ENCODE measurements at places on chromosomes 7 and 10.

DNA sequence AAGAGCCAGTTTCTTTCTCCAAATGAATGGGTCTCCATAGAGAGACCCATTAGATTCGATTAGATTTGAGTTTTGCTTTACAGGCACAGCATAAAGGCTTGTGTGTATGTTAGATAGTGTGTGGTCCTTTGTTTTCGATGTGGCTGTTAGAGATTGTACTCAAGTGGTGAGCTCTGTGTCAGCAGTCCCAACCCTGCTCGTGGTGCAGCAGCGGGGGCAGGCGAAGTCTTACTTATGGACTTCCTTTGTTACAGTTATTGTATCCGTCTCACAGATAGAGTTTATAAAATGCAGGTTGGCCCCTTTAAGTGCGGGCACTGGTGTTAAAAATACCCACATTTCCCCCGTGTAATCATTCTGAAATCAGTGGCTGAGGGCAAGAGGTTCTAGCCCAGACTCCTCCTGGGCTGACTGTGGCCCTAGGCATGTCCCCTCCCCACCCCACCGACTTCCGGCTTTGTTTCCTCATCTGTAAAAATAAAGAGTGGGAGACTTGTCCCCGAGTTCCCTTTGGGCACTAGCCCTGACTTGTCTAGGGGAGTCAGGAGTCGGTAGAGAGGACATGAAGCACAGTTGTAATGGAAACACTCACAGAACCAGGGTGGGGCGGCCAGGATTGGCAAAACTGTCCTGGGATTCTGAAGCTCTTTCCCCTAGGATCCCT is 28.6 kb downstream of the MTURN start:
- DNase-seq, result no peak

- peak; percentile 9 for DNase-seq
Observed at GRCh38 chr10:78458983-78459638, 425.4 kb downstream of the RPS24 start.

DNA sequence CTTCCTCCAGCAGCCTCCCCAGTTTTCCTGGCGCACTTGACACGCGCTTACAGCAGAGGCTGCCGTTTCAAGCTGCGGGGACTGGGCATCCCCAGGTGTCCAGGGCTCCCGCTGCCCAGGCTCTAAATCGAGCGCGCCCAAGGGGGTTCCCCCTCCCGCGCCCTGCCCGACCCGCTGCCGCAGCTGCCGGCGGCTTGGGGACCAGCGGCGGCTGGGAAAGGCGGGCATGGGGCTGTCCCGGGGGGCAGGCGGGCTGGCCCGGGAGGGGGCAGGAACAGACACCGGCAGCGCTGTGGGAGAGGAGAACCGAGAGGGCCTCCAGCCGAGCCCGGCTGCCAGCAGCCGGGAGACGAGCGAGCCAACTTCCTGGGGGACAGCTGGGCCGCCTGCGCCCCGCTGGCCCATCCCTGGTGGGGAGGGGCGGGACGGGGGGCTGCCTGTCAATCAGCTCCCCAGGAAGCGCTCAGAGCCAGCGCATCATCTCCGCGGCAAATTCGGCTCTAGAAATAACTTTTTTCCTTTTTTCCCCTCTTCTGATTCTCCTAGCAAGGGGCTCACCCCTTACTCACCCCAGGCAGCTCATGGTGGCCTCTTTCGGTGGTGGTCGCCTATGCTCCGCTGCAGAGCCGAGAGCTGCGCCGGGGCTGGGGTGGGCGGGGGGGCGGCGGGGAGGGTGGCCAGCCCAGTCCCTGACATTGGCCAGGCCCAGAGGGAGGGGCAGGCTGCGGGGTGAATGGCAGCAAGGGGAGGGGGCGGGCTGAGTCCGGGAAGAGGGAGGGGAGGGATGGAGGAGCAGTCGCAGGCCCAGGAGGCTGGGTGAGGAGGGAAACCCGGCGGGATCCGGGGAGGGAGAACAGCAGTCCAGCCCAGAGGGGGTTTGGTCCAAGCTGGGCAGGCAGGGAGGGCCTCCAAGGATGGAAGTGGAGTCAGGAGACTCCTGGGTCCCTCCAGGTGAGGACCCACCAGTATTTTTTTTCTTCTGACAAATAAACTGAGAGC is 14.7 kb downstream of the GRID2IP start:
- DNase-seq, result no peak

GRCh38 chr7:65269150-65269856 is 104.4 kb upstream of the ZNF92 start:
- peak; percentile 38 for DNase-seq

GRCh38 chr7:127536741-127537140 is 48.7 kb downstream of the GCC1 start:
- no peak for DNase-seq

DNA sequence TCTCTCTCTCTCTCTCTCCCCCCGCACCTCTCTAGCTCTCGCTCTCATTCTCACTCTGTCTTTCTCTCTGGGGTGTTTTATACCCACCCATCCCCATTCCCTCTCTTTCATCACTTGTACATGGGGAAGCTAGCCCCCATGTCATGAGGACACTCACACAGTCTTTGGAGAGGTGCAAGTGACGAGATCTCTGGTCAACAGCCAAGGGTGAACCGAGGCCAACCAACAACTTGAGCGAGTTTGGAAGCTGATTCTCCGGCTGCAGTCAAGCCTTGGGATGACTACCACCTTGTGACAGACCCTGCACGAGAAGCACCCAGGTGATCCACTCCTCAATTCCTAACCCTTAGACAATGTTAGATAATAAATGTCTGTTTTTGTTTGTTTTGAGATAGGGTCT is 10.1 kb upstream of the KBTBD2 start:
- no peak for DNase-seq

DNA sequence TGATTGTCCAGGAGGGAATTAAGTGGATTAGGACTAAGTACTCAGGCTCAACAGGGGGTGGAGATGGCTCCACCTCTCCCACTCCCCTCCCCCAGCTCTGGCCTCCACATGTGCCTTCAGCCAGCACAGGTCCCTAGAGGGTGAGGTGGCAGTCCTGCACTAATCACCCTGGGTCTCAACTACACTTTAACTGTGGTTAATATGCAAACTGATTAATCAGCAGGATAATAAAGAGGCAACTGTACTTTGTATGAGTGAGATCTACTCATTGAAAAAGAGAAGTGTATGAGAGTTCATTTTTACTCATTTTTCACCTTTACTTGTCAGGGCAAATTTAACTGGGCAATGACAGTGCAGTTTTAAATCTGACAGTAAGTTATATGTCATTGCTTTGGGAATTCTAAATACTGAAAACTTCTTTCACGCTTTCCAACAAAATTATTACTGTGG is 223.8 kb upstream of the CCDC6 start:
- DNase-seq, result no peak

- DNase-seq, result no peak
Observed at GRCh38 chr10:94677691-94678090, 5.8 kb upstream of the CYP2C18 start.

GRCh38 chr10:11205030-11205772 is 187.5 kb downstream of the CELF2 start:
- no peak for DNase-seq

- no peak for DNase-seq
Observed at GRCh38 chr10:123554656-123555055, 111.5 kb upstream of the GPR26 start.

- DNase-seq, result no peak
Observed at GRCh38 chr7:76505168-76506080, 4.9 kb upstream of the UPK3B start.

- DNase-seq, result no peak
Observed at GRCh38 chr10:71695502-71696476, 23.8 kb downstream of the C10orf105 start.

GRCh38 chr7:5567790-5568189 is 144.2 kb upstream of the TNRC18 start:
- no peak for DNase-seq

DNA sequence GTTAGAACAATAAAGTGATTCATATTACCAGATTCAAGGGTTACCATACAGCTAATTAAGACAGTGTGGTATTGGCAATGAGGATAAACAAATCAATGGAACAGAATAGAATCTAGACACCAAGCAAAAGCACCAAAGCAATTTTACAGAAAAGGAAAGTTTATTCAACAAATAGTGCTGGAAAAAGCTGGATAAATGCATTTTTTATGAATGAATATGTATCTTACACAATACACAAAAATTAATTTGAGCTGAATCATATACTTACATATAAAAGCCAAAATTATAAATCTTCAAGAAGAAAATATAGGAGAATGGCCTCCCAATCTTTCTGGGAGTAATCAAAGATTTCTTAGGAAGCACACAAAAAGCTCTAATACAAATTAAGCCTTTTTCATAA is 220.4 kb upstream of the PTN start:
- DNase-seq, result no peak

- DNase-seq, result peak; percentile 97
Observed at GRCh38 chr7:44847920-44848634, at the start of gene H2AZ2. H2AZ2 (minus strand) TSS chr7:44848087; CDS start chr7:44847971, 116 bp downstream.

DNA sequence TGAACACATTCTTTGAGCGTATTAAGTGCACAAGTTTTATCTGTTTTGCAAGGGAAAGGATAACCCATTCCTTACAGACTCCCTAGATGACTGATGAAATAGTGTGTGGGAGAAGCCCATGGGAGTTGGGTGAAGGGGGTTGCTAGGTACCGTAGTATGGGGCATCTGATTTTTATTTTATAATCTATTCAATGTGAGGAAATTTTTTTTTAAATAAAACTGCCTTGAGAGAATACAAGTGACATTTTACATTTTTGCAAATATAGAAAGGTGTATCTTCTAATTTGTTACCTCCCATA is 1.4 kb downstream of the BTAF1 start:
- no peak for DNase-seq

GRCh38 chr10:14507176-14507575 is 176.5 kb upstream of the FRMD4A start:
- no peak for DNase-seq

GRCh38 chr10:119309423-119309770 is 102.0 kb downstream of the GRK5 start:
- no peak for DNase-seq

DNA sequence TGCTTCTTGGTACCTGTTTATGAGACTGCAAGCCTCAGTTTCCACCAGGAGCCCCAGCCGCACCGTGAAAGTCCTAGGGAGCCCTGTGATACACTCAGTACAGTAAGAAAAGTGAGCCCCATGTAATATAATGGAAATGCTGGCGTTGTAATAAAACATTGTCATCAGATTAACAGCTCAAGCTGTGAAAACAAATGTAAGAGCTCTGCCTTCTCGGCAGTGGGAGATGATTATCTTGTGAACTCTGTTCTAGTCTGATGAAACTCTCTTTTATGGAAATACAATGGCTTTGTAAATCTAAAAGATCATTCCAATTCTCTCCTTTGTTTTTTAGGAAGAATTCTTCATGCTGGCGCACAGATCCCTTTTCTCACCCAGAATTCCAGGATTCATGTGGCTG is 299.9 kb downstream of the ABCA13 start:
- no peak for DNase-seq

- DNase-seq, result peak; percentile 54
Observed at GRCh38 chr10:122307669-122308416, 36.7 kb downstream of the BTBD16 start.

- no peak for DNase-seq
Observed at GRCh38 chr7:91373111-91373800, 109.0 kb downstream of the FZD1 start.

DNA sequence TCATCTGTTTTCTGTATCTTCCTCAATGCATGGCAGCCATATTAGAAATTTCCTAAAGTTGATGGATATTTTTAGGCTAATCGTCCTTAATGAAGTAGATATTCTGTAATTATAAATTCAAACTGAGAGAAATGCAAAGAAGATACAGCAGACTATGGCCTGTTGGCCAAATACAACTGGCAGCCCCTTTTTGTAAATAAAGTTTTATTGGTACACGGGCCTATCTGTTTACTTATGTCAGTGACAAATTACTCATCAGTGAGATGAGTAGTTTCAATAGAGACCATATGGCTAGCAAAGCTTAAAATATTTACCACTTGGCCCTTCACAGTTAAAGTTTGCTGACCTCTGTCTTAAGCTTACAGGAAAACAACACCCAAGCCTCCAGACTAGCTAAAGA is 112.3 kb downstream of the HTR7 start:
- no peak for DNase-seq

- no peak for DNase-seq
Observed at GRCh38 chr10:116209781-116210180, 63.2 kb downstream of the GFRA1 start.

- no peak for DNase-seq
Observed at GRCh38 chr10:89669985-89670384, 24.9 kb upstream of the PANK1 start.

DNA sequence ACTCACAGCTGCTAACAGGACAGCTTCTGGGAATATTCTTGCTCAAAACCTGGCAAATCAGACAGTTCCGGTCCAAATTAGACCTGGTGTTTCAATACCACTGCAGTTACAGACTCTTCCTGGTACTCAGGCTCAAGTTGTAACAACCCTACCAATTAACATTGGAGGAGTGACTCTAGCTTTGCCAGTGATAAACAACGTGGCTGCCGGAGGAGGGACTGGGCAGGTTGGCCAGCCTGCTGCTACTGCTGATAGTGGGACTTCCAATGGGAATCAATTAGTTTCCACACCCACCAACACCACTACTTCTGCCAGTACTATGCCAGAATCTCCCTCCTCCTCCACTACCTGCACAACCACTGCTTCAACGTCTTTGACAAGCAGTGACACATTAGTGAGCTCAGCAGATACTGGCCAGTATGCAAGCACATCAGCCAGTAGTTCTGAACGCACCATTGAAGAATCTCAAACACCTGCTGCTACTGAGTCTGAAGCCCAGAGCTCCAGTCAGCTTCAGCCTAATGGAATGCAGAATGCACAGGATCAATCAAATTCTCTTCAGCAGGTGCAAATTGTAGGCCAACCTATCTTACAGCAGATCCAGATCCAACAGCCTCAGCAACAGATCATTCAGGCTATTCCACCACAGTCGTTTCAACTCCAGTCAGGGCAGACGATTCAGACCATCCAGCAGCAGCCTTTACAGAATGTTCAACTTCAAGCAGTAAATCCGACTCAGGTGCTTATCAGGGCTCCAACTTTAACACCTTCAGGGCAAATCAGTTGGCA is 2.1 kb downstream of the SP4 start:
- DNase-seq, result no peak

- DNase-seq, result no peak
Observed at GRCh38 chr7:55723621-55723941, 139.0 kb downstream of the SEPTIN14 start.

- no peak for DNase-seq
Observed at GRCh38 chr10:63129888-63130287, 3.2 kb upstream of the NRBF2 start.

DNA sequence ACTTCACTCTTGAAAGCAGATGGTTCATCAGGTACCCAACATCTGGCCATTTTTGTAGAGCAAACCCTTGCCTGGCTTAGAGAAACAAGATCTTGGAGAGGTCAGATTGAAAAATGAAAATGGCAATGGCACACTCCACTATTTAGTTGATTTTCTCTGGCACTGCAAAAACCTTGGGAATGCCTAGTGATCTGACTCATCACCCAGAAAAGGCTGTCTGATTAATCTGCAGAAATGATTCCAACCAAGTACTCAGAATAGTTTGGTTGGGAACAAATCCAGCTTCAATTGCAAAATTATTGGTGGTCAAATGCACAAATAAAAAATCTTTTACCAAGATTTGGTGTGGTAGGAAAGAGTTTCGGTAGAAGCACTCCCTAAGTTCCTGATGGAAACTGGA is 351.2 kb downstream of the PHTF2 start:
- no peak for DNase-seq

GRCh38 chr7:2934211-2934731 is 90.2 kb upstream of the GNA12 start:
- DNase-seq, result no peak

- DNase-seq, result no peak
Observed at GRCh38 chr7:45988405-45989057, 67.5 kb upstream of the IGFBP3 start.

GRCh38 chr10:6108631-6109443 is 20.0 kb downstream of the RBM17 start:
- DNase-seq, result no peak
